Fibroblast of pulmonary artery (primary cell): ENCODE measurements at places on chromosomes 2 and 18.
A peak's percentile ranks its signal among the peaks of the same experiment; 100 is the strongest.

GRCh38 chr2:39470580-39470979 is 33.5 kb upstream of the MAP4K3 start:
- DNase-seq: no peak

GRCh38 chr2:98149333-98149697 is 62.3 kb downstream of the VWA3B start:
- peak; percentile 65 for DNase-seq

- DNase-seq: no peak
These were observed 70.2 kb downstream of the TPGS2 start for GRCh38 chr18:36758623-36759022.

GRCh38 chr2:112751451-112752197 is 12.8 kb downstream of the CKAP2L start:
- DNase-seq: no peak

DNA sequence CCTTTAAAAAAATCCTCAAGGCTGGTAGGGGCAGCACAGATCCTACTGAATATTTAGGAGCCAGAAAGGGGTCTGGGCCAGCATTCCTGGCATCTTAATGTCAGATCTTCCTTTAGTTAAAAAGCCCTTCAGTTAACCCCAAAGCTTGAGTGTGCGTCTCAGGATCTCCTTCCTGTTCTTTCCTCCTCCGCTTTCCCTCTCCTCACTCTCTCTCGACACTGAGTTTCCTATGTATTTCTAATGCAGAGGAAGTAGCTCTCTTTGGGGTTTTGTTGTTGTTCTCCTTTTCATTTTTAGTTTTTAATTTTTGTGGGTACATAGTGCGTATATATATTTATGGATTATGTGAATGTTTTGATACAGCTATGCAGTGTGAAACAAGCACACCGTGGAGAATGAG is 109.9 kb upstream of the COPS8 start:
- no peak for DNase-seq

- peak; percentile 73 for DNase-seq
These were observed 21.8 kb upstream of the GLS start for GRCh38 chr2:190858817-190859216.

DNA sequence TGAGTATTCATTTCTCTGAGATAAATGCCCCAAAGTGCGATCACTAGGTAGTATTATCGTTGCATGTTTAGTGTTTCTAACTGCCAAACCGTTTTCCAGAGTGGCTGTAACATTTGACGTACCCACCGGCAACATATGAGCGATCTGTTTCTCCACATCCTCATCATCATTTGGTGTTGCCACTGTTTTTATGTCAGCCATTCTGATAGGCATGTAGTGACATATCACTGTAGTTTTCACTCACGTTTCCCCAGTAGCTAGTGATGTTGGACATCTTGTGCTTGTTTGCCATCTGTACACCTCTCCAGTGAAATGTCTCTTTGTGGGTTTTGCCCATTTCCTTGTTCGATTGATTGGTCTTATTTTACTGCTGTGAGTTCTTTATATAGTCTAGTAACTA is 63.8 kb downstream of the ACAA2 start:
- DNase-seq: no peak

- no peak for DNase-seq
These were observed 125.5 kb downstream of the MC4R start for GRCh38 chr18:60247103-60247502.
